ENCODE measurements at places on chromosomes 6 and 20.
A peak's percentile ranks its signal among the peaks of the same experiment; 100 is the strongest.

DNA sequence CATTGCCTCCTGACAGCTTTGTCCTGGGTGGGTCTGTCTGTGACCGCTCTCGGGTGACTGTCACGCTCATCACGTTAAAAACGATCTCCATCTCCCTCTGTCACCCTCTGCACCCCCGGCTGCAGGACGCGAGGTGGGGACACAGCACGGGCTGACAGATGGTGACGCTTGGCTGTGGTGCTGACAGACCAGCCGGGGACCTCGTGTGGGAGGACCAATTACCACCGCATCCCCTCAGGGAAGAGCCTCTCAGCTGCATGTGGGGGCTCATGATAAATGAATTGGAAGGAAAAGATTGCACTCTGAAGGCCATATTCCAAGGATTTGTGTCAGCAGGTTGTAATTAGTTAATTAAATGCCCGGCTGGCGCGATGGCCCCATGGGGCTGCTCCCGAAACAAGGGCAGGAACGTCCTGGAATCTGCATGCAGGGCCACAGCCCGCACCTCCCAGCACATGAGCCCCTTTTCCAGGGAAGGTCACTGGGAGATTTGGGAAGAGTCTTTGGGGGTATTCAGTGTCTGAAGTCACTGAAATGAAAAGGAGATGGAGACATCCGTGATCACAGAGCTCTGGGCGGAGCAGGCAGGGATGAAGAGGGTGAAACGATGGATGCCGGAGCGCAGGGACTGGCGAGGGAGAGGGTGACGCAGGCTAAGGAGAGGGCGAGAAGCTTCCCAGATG, 87.1 kb downstream of the ERMARD start:
- no peak for DNase-seq

DNA sequence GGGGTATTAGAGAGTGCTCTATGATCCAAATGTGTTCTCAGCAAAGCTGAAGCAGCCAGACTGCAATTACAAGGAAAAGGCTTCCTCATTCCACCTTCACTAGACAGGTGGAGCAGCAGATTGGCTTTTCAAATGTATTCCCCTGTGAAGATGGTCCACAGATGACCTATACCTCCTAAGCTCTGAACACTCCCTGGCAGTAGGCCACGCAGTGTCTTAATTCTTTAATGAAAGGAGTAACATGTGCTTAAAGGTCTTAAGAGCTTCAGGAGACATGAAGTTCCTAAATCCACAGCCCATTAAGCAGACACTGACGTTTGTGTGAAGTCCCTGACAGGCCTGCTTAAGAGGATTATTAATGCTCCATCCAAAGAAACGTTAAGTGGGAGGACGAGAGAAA, 138.9 kb upstream of the NUP153 start:
- no peak for DNase-seq

DNA sequence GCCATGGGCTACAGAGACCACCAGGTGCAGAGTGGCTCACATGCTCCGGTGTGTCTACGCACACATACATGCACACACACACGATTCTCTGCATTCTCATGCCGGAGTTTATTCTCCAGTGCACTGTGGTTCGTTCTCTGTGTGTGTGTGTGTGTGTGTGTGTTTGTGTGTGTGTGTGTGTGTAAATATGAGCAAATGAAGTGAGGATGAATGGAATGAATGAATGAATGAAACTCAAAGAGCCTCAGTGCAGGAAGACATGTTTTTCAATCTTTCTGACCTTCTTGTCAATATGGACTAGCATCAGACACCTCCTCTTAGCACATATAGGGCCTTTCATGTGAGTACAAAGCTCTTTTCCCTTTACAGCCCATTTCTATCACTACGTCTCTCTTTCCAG, 1.6 kb downstream of the TMEM74B start:
- no peak for DNase-seq

DNA sequence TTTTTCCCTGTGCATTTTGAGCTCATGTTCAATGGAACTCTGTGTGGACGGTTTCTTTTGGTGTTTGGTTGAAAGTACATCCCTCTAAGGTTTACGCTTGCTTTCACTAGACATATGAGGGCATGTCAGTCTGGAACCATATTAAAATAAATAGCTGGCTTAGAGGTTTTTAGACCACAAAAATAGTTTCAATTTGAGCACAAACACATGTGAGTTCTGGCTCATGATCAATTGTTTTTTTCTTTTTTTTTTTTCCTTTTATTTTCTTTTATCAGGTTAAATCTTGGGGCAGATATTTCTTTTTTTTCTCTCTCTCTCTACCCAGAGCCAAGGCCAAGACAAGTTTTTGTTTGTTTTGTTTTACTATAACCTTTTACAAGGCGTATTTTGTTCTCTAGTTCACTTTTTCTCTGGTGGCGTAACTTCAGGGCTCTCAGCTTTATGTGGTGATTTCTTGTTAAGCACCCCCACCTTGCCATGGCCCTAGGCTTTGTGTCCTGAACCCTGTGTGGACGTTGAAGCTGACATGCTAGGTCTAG, 92.9 kb downstream of the SHLD1 start:
- no peak for DNase-seq

GRCh38 chr6:41039060-41039998, at the start of gene UNC5CL:
Gene UNC5CL, minus strand, starts transcription at chr6:41039221. Its CDS starts 4,147 bp downstream, at chr6:41035074.
- DNase-seq, result peak; percentile 59

GRCh38 chr6:23307516-23307915, 738.1 kb downstream of the HDGFL1 start:
- DNase-seq, result no peak

DNA sequence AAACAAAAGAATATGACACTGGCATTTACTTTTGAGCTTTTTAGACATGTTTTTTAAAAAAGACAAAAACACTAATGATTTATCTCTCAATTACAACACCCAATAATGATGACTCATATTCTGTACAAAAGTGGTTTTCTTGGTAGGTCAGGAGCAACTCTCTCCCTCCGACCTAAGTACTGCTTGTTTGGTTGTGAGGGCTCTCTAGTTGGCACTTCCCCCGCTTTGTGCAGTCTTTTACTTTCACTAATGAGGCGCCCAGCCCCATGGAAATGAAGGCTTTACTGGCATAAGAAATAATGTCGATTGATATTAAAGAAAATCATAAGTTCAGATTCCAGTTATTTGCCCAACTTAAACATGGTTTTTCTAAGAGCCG, 1.3 kb downstream of the KPNA5 start:
- peak; percentile 10 for DNase-seq

DNA sequence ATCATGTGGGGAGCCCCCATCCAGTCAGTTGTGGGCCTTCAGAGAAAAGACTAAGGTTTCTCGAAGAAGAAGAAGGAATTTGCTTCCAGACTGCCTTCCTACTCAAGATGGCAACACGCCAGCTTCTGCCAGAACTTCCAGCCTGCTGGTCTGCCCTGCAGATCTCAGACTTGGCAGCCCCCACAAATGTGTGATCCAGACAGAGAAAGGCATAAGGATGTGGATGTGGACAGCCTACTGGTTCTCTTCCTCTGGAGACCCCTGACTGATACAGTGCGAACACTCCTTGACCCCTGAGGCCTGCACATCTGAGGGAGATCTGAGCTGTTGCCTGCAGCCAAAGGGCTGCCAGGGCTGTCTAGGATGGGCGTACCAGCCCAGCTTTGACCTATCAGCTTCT, 8.6 kb downstream of the GABRR1 start:
- DNase-seq, result no peak
